Left kidney (tissue), 8 donors: ENCODE measurements at places on chromosomes 2 and 18. TPM values are rescaled to one million over a fixed set of nuclear protein-coding genes. Genes with fewer than 3 reads are reported as not detected.

TMEM198 gene
- polyA plus RNA-seq: 2.5 TPM

TUBA3E gene
- 0.18 TPM for polyA plus RNA-seq

- DNase-seq: peak; percentile 12
Observed at GRCh38 chr2:162333968-162334367, 10.0 kb upstream of the GCA start.

DNA sequence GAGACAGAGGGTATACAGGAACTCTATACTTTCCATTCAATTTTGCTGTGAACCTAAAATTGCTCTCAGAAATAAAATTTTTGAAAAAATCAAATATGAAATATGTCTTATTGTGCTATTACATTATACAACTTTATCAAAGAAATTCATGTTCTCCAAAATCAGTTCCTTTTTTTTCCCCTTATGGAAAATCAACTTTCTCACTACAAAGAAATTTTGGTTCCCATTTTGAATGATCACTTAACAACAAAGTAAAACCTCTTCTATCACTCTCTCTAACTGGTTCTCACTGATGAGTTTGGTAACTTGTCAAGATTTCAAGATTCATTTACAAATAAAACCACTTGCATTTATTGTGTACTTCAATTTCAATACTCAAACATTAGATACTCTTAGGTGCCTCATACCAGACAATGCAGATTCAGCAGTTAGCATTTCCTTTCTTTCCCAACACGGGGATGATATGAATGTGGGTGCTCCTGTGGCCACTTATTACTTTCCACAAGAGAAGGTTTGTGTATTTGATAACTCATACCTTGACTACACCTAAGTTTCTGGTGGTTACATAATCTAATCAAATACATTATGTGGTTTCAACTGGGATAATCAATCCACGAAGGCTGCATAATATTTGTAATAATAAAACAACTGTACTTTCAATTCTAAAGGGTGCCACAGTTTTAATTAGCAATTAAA is 6.4 kb downstream of the PSME4 start:
- no peak for DNase-seq

- no peak for DNase-seq
Observed at GRCh38 chr2:67240507-67240906, 156.6 kb upstream of the ETAA1 start.

GRCh38 chr2:39728941-39729351 is 50.1 kb downstream of the THUMPD2 start:
- no peak for DNase-seq

GRCh38 chr2:60523963-60524362 is 29.5 kb downstream of the BCL11A start:
- DNase-seq: no peak

DNA sequence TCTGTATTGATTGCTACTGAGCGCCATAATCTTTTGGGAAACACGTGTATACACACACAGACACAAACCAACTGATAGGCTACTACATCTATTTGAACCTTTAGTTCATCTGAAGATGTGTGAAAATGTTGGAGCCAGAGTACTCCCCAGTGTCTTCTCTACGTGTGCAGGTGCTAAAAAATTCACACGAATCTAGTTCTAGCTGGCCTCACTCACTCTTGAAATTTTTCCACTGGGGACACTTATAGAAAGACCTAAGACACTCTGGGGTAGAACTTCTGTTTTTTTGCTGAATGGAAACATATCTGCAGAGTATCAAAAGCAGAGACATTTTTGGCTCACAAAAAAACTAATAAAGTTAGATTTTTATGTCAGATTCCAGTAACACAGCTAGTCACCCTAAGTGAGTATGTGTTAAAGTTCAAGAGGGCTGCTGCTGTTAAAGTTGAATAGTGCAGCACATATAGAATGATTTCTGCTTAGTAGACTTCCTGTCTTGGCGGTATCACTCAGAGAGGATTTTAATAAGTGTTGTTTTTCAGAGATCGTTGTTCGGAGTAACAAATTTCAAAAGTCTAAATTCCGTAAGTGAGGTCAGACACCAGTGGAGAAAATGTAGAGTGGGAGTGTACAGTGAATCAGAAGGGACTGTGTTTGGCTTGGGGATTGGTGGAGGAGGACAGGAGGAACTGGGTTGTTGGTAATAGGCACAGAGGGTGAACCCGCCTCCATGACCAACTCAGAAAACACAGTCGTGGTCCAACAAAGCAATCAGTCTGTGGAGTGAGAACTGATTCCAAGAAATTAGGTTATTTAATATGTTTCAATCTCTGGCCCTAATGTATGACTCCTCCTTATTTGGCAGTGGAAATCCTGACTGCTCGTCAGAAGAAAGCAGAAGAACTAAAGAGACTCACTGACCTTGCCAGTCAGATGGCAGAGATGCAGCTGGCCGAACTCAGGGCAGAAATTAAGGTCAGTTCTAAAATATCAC is 43.1 kb downstream of the KCTD18 start:
- no peak for DNase-seq

DNA sequence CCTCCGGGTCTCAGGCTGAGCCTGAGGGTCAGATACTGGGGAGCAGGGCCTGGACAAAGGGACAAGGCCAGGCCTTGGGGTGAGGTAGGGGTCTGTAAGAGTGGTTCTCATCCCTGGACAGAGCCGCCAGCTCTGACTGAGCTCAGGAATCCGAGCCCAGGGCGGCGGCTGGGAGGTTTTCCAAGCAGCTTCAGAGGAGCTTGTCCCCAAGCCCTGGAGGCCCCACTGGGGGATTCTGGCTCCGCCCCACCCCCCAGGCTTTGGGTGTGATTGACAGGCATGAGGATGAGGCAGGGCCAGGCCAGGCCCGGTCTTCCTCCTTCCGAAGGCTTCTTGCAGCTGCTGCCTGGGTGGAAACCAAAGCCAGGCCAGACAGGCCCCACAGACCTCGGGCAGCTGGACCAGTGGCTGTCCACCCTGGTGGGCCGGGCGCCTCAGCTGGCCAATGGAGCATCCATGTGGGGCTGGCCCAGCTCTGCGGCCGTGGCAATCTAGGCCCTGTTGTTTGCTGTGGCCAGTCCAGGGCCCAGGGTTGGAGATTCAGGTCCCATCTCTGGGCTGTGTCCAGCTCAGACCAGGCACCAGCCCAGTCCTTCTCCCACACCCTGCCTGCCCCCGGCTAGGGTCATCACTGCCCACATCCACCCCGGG is 23.1 kb upstream of the GPC1 start:
- no peak for DNase-seq

DNA sequence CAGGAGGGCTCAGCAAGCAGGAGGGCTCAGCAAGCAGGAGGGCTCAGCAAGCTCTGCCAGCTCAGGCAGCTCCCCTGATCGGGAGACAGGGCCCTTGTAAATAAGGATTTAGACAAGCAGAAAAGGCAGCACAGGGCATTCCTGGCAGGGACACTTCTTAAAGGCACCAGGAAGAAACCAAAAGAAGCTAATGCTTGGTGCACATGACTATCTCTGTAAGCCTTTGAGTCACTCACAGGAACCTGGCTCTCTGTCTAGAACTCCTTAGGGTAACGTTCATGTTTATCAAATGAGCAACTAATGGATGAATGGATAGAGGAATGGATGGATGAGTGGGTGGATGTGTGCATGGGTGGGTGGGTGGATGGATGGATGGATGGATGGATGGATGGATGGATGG is 28.4 kb downstream of the TMEM37 start:
- no peak for DNase-seq

RNF25 gene
- polyA plus RNA-seq: 50.9 TPM

DNA sequence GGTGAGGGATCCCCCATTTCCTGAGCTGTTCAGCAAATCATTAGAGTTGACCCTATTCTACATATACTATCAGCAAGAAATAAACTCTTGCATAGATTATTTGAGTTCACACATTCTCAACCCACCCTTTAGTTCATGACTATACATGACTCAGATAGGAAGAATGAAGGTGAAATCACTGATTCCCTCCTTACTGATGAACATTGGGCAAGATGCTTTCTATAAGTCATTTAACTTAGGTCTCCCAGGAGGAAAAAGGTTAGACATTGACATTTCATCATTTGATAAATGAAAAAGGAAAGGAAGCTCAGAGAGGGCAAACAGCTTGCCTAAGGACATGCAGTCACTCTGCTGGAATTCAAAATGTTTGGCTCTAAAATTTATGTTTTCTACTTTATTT is 408.0 kb downstream of the TMEM182 start:
- DNase-seq: no peak

DNA sequence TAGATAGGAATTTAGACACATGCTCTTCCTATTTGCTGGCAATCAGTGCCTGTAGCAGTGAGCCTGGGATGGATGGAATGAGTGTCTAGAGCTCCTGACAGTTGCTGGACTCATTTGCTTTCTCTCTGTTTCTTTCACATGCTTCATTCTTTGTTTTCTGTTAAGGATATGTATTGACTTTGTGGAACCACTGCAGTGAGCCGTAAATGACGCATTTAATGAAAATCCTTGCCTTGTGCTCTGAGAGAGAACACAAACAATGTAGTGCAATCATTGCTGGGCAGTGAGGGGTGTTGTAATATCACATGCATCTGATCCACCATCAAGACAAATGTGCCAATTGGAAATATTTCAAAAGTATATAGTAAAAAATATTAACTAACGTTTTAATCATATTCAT is 25.2 kb upstream of the CDH20 start:
- no peak for DNase-seq

UNC80 gene
- 2.2 TPM for polyA plus RNA-seq

DNA sequence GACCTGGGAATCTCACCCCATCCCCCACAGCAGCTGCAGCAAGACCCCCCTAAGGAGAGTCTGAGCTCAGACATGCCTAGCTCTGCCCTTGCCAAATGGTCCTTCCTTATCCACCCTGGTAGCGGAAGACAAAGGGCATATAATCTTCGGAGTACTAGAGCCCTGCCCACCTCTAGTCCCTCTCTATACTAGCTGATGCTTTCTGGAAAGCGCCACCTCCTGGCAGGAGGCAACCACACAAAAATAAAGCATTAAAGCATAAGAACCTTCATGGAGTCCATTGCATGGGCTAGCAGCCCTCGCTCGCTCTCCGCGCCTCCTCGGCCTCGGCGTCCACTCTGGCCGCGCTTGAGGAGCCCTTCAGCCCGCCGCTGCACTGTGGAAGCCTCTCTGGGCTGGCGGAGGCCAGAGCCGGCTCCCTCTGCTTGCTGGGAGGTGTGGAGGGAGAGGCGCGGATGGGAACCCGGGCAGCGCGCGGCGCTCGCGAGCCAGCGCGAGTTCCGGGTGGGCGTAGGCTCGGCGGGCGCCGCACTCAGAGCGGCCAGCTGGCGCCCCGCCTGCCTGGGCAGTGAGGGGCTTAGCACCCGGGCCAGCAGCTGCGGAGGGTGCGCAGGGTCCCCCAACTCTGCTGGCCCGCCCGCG is 941.2 kb downstream of the SUCLG1 start:
- no peak for DNase-seq
